ENCODE measurements at places on chromosomes 12 and 14. TPM values are rescaled to one million over a fixed set of nuclear protein-coding genes. Genes with fewer than 3 reads are reported as not detected.

KRT75 gene
- not detected for polyA plus RNA-seq

M6PR gene
- 106 TPM for polyA plus RNA-seq

KLRC4 gene
- polyA plus RNA-seq = not detected

KRT74 gene
- not detected for polyA plus RNA-seq

EML5 gene
- polyA plus RNA-seq = 3.0 TPM

GRCh38 chr14:102560458-102561261, 31.8 kb upstream of the RCOR1 start:
- no peak for DNase-seq

GRCh38 chr12:673849-674248, 10.6 kb upstream of the NINJ2 start:
- DNase-seq = no peak

DNA sequence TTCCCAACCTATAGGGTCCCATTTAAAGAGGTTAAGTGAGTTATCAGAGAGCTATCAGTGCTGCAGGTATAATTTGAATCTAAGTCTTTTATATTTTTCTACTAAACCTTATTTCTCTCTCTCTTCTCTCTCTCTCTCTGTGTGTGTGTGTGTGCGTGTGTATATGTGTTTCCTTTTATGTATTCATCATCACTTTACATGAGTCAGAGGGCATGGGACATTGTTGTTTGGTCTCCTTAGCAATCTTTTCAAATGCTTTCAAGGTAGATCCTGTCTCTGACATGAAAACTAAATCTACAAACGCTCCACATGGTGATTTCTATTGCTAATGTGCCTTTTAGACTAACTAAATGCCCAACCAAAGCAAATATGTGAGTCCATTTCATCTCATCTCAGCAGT, 459.7 kb downstream of the BTG1 start:
- no peak for DNase-seq

- no peak for DNase-seq
Observed at GRCh38 chr12:106814714-106815113, 40.2 kb downstream of the RIC8B start.

- DNase-seq = no peak
Observed at GRCh38 chr14:53533384-53533970, 380.4 kb upstream of the DDHD1 start.

Data from AG04450 (cell line).